ENCODE measurements at places on chromosomes 4 and X.

DNA sequence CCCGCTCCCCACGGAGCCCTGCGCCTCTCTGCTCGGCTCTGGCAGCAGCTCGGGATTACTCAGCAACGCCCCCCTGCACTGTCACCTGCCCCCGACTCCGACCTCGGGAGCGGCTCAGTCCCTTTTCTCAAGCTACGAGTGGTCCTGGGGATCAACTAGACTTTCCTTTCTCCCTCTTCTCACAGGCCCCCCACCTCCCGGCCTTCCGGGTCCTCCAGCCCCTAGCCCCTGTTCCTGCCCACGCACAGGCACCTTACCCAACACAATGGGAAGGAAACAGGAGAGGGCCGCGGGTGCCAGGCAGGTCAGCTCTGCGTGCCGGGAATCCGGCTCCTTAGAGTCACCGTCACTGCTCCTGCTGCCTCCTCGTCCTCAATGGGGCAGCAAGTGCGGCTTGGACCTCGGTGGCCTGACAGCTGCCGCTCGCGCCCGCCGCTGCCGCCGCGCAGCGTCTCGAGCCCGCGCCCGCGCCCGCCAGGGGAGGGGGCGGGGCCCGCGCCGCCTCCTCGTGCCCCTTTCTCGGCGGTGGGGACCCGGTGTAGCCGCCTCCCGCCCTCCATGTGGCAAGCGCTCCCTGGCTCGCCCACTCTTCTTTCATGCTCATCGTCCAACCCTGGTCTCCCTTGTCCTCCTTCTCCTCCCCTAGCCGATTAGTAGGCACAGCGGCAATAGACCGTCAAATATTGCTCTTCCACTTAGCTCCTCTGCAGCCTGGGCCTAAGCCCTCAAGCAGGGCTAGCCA, at the start of gene RAB9B:
Gene RAB9B, minus strand, starts transcription at position 455 of the 742 bp plus-strand sequence. CDS start 6,473 bp downstream, outside the sequence.
- DNase-seq, result no peak

- DNase-seq, result peak; percentile 77
These were observed 83.9 kb upstream of the SPANXB1 start for GRCh38 chrX:140918398-140919038.

DNA sequence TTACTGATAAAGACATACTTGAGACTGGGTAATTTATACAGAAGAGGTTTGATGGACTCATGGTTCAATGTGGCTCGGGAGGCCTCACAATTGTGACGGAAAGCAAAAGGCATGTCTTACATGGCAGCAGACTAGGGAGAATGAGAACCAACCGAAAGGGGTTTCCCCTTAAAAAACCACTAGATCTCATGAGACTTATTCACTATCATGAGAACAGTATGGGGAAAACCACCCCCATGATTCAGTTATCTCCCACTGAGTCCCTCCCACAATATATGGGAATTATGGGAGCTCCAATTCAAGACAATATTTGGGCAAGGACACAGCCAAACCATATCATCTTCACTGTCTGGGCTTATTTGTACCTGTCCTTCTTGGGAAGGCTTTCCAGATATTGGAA, 22.8 kb upstream of the MUC7 start:
- DNase-seq, result no peak

DNA sequence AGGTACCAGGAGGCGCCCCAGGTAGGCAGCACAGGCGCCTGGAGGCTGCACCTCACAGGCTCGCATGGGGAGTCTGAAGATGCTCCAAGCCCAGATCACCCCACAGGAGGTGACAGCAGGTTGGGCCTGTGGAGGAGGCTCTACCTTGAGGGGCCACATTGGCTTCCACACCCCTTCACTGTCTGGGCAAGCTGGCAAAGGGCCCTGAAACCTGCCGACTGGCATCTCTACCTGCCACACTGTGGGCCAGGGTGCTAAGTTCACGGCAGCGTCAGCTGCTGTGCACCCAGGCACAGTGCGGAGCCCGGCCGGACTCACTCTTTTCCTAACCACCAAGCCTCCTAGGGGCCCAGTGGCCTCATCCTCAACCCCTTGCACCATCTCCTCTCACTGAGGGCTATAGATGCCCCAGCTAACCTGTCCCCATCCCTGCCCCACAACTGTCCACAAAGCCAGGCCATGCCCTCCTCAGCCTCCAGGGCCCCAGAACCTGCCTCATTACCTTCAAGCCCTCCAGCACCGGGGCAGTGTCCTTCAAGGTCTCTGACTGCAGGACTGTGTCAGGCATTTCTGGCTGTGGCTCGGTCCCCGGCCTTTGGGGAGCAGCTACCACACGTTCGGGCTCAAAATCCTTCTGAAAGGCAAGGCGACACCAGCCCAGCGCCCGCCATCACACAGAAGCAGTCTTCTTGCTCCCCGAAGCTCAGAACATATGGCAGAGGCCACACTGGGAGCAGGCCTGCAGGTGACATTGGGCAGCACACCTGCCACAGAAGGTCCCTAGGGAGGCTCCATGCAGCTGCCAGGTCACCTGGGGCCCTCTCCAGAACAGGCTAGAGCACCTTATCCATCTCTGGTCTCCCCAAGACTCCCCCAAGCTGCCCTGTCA, 28.8 kb downstream of the FGFR3 start:
- no peak for DNase-seq

DNA sequence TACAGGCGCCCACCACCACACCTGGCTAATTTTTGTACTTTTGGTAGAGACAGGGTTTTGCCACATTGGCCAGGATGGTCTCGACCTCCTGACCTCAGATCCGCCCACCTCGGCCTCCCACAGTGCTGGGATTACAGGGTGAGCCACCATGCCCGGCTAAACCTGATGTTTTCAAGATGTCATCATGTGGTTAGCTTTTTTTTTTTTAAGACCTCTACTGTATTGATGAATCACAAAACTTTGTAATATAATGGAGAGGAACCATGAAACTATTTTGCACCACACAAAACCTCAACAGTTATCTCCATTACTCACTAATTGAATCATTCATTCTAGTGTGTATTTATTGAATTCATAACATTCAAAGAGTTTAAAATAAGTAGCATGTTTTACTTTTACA, 94.7 kb upstream of the NEIL3 start:
- DNase-seq, result no peak

GRCh38 chrX:96389281-96390047, 295.2 kb upstream of the DIAPH2 start:
- DNase-seq, result peak; percentile 42

DNA sequence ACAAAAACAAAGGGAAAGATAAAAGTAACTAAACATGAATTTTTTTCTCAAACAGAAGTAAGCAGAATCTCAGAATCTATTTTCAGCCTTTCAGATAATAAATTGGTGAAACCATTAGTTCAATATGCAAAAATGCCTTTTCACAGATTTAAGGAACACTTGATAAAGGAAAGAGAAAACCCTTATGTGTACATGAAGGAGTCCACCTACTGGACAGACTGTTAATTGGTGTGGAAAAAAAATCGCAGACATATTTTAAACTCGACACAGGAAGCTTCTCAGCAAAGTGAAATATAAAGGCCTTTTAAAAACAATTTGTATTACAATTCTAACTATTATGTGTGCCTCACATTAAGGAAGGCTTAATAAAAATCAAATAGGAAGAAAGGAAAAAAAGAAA, 22.3 kb downstream of the COX7B2 start:
- DNase-seq, result peak; percentile 21

DNA sequence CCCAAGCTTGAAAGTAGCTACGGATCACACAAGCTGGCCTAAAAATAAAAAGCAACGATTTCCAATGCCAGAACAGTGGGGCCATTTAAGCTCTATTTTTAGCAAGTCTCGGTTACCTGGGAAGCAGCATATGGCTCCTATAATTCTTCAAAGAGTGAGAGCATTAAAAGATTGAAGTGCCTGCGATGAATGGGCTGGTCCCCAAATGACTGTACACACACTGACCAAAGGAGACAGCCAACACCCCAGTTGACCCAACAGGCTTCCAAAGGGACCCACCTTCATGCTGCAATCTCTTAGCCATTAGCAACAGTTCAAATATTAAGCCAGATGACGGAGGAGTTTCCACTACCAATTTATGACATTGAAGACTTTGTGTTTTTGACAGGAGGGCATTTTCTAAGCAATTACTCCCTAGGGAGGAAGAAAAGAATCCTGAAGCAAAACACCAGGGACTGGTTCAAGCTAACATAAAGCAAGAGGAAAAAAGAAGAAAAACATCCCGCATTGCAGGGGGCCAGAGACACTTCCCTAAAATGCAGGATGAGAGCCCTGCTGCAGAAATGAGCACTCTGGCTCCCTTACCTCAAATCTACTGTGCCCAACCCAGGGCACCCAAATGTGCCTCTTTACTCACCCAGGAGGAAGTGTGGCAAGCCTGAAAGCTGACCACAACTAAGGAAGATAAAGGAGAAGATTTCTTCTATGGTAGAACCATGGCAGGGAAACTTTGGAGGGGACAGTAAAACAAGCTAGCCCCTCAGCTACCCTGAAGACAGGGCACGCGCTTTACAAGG, 21.6 kb downstream of the SH3KBP1 start:
- DNase-seq, result no peak

DNA sequence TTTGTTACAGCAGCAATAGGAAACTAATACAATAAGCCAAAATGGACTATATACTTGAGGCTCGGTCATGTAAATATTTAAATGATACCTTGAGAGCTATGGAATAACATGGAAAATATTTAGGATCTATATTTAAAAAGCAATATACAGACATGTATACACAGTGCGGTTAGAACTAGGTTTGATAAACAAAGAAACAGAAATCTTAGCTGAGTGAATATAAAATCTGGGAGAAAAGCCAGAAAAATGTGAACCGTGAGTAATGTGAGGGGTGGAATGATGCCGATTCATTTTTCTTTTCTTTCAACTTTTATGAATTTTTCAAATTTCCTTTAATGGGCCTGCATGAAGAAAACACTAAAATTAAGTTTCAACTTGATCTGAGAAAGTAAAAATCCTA, 104.1 kb downstream of the ATXN3L start:
- DNase-seq, result peak; percentile 54

GRCh38 chrX:131792356-131792749, 230.7 kb upstream of the STK26 start:
- DNase-seq, result no peak

GRCh38 chr4:184850431-184851199, 24.8 kb upstream of the ACSL1 start:
- no peak for DNase-seq

DNA sequence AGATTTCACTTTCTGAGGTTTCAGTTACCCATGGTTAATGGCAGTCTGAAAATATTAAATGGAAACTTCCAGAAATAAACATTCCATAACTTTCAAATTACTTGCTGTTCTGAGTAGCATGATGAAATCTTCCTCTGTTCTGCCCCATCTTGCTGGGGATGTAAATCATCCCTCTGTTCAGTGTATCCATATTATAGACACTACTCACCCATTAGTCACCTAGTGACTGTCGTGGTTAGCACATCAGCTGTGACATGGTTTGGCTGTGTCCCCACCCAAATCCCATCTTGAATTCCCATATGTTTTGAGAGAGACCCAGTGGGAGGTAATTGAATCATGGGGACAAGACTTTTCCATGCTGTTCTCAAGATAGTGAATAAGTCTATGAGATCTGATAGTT, 125.5 kb upstream of the GIMD1 start:
- no peak for DNase-seq

- peak; percentile 61 for DNase-seq
These were observed 47.3 kb downstream of the SLAIN2 start for GRCh38 chr4:48388525-48389154.

GRCh38 chrX:119692191-119693039, 553 bp downstream of the SEPTIN6 start:
- peak; percentile 62 for DNase-seq

GRCh38 chr4:91325495-91325894, 978.3 kb upstream of the GRID2 start:
- peak; percentile 94 for DNase-seq

DNA sequence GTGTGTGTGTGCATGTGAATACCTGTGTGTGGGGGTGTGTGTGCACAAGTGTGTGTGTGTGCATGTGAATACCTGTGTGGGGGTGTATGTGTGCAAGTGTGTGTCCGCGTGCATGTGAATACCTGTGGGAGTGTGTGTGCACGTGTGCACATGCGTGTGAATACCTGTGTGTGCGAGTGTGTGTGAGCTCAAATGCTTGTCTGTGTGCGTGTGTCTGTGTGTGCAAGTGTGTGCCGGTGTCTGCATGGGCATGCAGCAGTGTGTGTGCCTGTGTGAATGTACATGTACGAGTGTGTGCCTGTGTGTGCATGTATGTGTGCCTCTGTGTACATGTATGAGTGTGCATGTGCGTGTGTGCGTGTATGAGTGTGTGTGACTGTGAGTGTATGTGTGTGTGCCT, 5.0 kb downstream of the DOK7 start:
- DNase-seq, result no peak

GRCh38 chr4:72770708-72771107, 201.7 kb upstream of the ADAMTS3 start:
- no peak for DNase-seq

GRCh38 chr4:155891058-155891457, 12.4 kb upstream of the TDO2 start:
- peak; percentile 15 for DNase-seq

DNA sequence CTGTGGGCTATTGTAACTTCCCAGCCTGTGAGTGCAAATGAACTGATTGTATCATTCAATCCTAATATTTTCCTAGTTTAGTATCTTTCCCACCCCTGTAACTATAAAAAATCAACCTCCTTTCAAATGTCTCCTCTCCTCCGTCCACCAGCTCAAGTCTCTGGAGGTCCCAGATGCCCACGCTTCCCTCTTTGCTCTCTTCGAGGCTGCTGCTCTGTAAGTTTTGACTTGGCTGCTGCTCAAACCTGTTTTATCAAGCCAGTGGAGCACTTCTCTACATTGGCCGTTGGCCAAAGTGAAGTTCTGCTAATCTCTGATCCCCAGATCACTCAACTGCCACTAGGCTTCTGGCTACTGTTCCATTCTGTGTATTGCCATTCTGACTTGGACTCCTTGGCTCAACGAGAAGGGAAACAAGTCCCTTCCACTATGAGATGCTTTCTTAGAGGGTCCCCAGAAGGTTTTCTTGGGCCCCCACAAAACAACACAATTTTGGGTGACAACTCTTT, 60.7 kb upstream of the RAPGEF2 start:
- no peak for DNase-seq

DNA sequence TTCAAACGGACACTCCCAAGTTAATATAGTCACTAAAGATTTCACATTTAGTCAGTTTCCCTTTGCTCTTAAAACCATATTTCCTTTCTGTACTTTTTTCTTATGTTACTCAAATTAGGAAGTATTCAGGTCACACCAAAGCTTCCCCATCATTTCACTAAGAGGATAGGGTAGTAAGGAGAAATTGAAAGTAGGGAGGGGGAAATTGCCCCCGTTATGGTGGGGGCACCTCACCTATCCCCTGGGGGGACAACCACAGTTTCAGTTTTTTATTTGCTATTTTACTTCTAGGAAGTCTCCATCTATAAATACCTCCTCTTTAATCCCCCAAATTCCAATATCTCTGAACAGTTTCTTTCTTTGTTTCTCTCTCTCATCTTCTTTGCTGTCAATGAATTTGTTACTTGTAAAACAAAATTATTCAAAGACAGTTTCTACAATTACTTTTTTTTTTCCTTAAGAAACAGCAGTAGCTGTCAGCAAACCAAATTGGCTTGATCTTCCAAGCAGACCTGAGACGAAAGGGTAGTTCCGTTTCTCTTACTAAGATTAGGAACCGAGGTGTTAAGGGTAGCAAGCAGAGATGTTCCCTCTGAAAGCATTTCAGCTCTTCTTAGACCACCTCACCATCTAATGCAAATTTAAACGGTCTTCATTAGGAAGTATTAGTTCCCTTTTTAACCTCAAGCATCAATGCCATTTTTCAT, 160.2 kb upstream of the KLF3 start:
- DNase-seq, result no peak

All from fibroblast of pulmonary artery (primary cell).